ENCODE measurements at places on chromosomes 11 and 22.

DNA sequence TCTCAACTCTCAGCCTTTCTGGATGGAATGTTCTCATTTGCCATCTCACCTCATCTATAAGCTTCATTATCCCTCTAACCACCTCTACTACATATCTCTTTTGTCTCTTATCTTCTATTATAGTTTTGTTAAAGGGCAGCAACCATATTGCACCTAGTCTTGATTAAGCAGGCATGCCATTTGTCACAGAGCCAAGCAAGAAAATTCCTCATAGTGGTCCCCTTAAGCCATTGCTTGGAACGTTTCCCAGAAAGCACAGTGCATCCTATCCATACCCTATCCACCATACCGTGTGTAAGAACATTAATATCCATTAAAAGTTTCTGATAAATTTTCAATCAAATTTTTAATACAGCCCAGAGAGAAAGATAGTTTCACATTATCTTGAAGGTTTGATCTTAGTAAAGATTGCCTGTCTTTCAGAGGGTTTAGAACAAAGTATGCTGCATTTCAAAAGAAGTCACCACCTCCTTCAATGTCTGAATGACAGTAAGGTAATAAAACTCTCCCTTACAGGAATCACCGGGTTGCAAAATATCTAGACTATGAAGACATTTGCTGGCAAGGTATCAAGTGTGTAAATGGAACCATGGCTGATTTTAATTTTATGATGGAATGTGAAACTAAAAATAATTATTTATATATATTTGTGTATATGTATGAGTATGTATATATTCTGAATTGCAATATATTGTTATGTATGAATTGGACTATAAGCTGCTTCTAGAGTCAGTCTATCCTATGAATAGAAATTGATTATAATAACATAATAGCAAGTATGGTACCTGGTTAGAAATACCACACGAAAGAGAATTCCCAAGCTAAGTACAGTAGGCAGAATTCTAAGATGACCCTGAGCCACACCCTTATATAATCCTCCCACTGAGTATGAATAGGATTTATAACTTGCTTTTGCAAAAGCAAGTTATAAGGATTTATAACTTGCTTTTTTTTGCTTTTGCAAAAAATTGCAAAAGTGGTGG, 1296.3 kb downstream of the LRRC4C start:
- DNase-seq, result no peak

GRCh38 chr11:68160100-68160695, 39.0 kb upstream of the CHKA start:
- DNase-seq, result no peak

DNA sequence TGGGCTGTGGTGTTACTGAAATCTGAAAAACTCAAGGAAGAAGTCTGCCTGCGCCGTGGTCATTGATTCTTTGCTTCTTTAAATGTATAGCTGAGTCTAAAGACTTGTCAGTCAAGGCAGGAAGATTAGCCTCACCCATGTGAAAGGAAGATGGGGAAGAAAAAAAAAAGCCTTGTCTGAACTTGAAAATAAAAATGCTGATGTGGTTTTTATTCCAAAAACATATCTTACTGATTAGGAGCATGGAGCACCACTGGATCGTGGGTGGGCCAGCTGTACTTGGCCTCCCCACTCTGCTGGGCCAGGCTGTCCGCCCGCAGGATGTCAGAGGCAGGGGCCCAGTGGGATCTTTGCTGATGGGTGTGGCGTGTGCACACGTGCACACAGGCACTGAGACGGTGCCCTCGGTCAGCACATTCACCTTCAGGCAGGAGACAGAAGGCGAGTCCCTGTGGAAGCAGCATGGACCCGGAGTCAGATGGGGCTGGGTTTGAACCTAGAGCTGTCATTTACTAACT, 111.9 kb downstream of the WNT7B start:
- DNase-seq, result no peak

DNA sequence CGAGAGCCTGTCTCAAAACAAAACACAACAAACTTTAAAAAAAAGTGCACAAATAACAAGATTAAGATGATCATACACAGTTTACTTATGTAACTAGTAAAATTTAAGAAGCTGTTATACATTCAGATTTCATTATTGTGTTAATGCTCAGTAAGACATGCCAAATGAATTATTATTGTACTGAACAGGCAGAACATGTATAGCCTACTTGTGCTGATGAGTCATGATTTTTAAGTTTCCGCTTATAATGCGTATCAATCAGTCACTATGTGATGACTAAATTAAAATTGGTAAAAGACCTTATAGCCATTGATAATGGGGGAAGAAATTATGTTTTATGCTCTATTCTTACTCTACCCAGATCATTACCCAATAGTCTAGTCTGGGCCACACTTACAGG, 20.5 kb upstream of the EXPH5 start:
- DNase-seq, result no peak

- DNase-seq, result no peak
These were observed at the start of gene PRR5L for GRCh38 chr11:36295926-36296325. TSS of gene PRR5L (plus strand) at chr11:36296288. CDS start at chr11:36401122, 104,834 bp downstream.

DNA sequence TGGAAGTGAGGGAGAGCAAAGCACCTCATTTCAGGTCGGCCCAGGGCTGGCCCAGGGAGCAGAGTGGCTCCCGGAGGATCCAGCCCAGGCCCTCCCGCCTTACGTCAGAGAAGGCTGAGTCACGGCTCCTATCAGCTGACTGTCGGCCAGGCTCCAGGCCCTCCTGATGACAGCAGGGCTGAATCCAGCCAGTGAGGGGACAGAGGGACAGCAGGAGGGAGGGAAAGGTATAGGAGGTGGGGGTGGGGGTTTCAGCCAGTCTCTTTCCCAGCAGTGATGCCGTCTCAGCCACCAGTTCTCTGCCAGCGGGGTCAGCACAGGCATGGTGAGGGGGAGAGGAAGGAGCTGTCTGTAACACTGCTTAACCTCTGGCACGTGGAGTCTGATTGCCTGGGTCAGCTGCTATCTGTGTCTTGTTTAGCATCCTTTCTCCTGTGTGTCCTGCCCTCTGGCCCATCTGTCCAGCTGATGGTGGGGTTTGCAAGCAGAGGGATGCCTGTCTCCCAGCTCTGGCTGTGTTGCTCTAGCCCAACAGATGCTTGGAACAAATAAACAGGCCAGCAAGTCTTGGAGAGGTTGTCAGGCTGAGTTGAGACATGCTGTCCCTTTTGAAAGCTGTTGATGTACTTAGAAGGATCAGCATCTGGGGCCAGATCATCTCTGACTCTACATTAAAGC, 74.0 kb downstream of the ADAMTS15 start:
- DNase-seq, result no peak

GRCh38 chr11:69339041-69339733, 45.2 kb downstream of the MYEOV start:
- no peak for DNase-seq

DNA sequence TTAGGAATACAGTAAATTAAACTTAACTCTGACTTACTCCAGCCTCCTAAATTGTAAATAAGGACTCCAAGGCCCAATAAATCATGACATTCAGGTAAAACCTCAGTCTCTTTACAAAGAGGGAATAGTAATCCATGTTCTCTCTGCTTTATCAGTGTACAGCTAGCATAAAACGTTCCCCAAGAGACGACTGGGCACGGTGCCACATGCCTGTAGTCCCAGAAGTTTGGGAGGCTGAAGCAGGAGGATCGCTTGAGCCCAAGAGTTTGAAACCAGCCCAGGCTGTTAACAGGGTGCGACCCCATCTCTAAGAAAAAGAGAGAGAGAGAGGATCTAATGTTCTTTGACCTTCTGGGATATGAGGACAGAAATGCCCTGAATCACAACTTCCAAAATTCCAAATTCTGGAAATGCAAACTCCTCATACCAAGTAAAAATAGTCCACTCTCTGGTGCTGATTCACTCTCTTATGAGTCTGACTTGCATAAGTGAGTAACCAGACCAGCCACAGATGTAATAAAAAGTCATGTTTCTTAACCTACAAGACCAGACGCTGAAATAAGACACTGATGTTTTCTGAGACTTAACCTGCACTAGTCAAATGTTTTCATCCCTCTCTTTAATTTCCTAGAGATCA, 25.5 kb downstream of the NNMT start:
- DNase-seq, result no peak

- no peak for DNase-seq
These were observed at the start of gene OR6A2 for GRCh38 chr11:6799402-6799801. TSS of gene OR6A2 (minus strand) at chr11:6799689. CDS start at chr11:6795708, 3,981 bp downstream.

GRCh38 chr11:36594316-36594989, at the start of gene IFTAP:
TSS of gene IFTAP (plus strand) at chr11:36594502. CDS start at chr11:36610104, 15,602 bp downstream.
- peak; percentile 76 for DNase-seq

DNA sequence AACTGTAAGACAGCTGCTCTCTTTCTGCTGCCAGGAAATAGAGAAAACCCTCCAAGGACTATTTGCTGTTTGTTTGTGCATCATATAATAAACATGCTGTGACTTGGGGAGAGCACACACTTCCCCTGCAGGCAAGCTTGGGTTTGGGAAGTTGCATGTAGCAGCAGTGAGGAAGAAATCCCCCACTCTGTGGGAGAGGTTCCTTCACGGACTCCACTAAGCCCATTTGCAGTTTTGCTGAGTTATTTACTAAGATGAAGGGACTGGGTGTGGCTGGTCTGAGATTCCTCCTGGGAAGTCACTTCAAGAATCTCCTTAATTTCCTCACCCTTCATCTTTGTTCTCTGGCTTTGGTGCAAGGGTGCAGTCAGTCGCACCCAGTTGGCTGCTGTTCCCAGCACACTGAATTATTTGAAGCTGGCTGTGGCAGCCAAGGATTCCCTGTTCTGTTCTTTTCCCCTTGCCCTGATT, 104.9 kb downstream of the ARFGAP2 start:
- no peak for DNase-seq

DNA sequence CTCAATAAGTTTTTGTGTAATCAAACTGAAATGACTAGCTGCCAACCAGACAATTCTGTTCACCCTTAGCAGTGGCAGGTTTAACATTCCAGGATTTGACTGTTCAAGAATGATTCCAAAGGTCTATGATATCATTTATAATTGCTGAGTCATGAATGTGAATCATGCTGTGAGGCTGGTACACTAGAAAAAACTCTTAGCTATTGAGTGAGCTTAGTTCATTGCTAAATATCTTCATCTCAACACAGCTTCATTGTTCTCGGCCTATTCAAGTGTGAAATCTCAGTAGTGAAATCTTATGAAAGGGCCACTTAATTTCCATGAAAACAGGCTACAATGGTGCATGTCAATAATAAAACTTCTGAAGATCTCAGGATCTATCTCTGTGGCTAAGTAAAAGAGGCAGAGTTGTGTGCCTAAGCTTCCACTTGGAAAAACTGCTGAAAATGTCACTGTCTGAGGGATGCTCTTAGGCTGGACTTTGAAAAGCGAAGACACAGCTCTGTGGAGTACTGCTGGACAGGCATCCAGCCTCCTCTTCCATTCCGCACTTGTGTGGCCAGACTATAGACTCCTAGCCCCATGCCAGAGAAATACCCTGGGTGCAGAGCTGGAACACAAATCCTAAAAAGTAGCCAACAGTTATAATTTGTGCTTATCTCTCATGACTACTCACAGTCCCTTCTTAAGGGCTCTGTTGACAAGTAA, 12.8 kb downstream of the AQP11 start:
- peak; percentile 17 for DNase-seq

- no peak for DNase-seq
These were observed 64.5 kb downstream of the SHISAL1 start for GRCh38 chr22:44247923-44248892.

- DNase-seq, result no peak
These were observed 1309.7 kb downstream of the LRRC4C start for GRCh38 chr11:40149721-40150120.

DNA sequence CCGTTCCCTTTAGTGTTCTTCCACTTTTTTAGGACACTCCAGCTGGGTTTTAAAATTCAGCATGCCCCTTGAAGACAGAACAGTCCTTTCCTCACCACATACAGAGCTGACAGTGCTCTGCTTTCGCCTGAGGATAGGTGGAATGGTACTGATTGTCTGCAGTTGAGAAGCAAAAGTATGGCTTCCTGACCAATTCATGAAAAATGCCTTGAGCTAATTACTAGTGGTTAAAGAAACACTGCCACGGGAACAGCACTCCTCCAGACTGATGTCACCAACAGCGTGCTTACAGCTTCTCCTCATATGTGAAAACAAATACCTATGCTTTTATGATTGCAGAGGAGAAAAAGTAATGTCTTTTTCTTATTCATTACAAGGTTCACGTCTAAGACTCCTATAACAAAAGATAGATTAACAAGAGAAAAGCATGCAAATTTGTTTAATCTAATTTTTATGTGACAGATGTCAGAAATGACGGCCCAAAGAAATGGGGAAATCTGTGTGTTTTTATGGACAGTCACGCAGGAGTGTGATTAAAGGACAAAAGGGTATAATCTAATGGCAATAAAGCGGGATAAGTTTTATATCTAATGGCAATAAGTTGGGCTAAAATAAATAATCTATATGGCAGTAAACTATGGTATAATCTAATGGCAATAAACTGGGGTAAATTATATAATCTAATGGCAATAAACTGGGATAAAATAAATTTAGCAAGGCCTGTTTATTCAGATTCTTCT, 123.4 kb upstream of the ARHGAP42 start:
- DNase-seq, result no peak

GRCh38 chr11:15569305-15570025, 454.7 kb downstream of the INSC start:
- DNase-seq, result peak; percentile 9

- DNase-seq, result no peak
These were observed 266.1 kb downstream of the MN1 start for GRCh38 chr22:27535452-27535851.

DNA sequence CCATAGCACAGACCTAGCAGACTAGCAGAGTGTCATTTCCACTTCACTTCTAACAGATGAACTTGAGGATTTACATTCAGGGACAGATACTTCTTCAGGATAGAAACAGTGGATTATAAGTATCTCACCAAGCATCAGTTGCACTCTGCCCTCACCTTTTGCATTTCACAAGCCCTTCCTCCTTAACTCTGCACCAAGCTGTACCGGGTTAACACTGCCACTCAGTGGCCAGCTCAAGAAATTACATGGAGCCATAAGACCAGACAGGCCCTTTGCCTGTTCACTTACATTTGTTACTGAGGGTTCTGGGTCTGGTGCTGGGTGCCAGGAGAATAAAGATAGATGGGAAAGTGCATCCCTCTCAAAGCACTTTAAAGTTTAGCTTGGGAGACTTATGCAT, 309.8 kb downstream of the SHANK2 start:
- DNase-seq, result no peak

GRCh38 chr11:69958308-69958707, 119.8 kb upstream of the ANO1 start:
- peak; percentile 25 for DNase-seq

- DNase-seq, result no peak
These were observed 57.3 kb downstream of the OTOG start for GRCh38 chr11:17604201-17604914.
